ENCODE measurements at places on chromosomes 12 and 14.

DNA sequence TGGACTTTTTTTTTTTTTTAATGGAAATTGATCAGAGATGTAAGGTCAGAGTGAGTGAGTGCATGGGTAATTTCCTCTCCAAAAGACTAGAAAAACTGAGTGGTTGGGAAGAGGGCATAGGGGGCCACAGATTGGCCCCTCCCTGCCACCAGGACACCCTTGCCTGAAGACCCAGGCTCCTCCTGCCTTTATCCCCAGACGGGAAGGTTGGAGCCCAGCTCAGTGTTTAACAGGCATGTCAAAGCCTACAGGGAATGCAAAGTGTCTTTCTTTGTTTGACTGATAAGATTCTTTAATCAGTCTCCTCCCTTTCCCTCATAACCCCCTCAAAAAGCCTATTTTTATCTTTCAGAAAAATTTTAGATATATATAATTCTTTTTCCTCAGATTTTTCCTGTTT, 50.3 kb downstream of the IRAK3 start:
- no peak for DNase-seq
- H3K27ac ChIP-seq: no peak overlapping the region
- H3K36me3 ChIP-seq: no peaks in the 10 kb centered on the region
- H3K4me3 ChIP-seq: no peak overlapping the region
- peaks cover 38% of the 10 kb centered on the region for H3K27me3 ChIP-seq
- H3K4me1 ChIP-seq: no peaks in the 10 kb centered on the region

GRCh38 chr12:27984275-27984674, 11.7 kb upstream of the PTHLH start:
- no peak overlapping the region for H3K4me3 ChIP-seq
- DNase-seq: no peak
- H3K27ac ChIP-seq: no peak overlapping the region
- H3K4me1 ChIP-seq: no peaks in the 10 kb centered on the region

DNA sequence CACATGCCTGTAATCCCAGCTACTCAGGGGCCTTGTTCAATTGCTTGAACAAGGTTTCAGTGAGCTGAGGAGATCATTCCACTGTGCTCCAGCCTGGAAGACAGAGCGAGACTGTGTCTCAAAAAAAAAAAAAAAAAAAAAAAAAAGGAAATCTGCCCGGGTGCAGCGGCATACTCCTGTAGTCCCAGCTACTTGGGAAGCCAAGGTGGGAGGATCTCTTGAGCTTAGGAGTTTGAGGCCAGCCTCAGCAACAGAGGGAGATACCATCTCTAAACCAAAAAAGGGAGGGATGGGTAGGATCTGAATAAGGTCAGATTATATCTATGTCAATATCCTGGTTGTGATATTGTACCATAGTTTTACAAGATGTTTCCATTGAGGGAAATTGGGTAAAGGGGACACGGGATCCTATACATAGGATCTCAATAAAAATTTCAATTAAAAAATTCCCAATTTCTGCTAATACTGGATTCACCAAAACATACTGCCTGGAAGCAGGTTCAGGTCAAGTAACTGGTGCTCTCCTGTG, 76.4 kb downstream of the BORCS5 start:
- no peaks in the 10 kb centered on the region for H3K27me3 ChIP-seq
- H3K4me1 ChIP-seq: peaks cover 58% of the 10 kb centered on the region
- H3K4me3 ChIP-seq: no peak overlapping the region
- no peak overlapping the region for H3K27ac ChIP-seq

DNA sequence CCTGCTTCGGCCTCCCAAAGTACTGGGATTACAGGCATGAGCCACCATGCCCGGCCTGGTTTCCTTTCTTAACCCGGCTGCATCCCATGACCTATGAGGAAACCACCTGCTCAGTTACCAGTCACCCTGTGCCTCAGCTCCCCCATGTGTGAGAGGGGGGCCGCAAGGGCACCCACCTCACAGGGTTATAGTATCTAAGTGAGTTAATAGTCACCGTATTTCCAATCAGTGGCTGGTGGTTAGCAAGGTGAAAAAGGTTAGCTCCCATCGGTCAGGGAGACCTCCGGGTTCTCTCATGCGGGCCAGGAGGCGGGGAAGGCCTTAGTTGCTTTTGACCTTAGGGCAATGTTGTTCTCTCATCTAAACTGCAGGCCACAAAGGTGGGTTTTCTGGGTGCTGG, 6.7 kb downstream of the LRP1 start:
- no peaks in the 10 kb centered on the region for H3K27me3 ChIP-seq
- H3K27ac ChIP-seq: peak overlapping the region; percentile 42
- H3K36me3 ChIP-seq: peaks cover 21% of the 10 kb centered on the region
- H3K4me1 ChIP-seq: peaks cover 100% of the 10 kb centered on the region

GRCh38 chr14:59677771-59678231, 101.2 kb upstream of the CCDC175 start:
- H3K4me3 ChIP-seq: no peak overlapping the region
- no peaks in the 10 kb centered on the region for H3K27me3 ChIP-seq
- H3K27ac ChIP-seq: no peak overlapping the region
- no peaks in the 10 kb centered on the region for H3K4me1 ChIP-seq
- no peaks in the 10 kb centered on the region for H3K36me3 ChIP-seq

GRCh38 chr12:55068416-55069010, 48.7 kb downstream of the NEUROD4 start:
- H3K27ac ChIP-seq: no peak overlapping the region
- no peak overlapping the region for H3K4me3 ChIP-seq
- peaks cover 3% of the 10 kb centered on the region for H3K27me3 ChIP-seq
- peak; percentile 30 for DNase-seq
- H3K36me3 ChIP-seq: no peaks in the 10 kb centered on the region

DNA sequence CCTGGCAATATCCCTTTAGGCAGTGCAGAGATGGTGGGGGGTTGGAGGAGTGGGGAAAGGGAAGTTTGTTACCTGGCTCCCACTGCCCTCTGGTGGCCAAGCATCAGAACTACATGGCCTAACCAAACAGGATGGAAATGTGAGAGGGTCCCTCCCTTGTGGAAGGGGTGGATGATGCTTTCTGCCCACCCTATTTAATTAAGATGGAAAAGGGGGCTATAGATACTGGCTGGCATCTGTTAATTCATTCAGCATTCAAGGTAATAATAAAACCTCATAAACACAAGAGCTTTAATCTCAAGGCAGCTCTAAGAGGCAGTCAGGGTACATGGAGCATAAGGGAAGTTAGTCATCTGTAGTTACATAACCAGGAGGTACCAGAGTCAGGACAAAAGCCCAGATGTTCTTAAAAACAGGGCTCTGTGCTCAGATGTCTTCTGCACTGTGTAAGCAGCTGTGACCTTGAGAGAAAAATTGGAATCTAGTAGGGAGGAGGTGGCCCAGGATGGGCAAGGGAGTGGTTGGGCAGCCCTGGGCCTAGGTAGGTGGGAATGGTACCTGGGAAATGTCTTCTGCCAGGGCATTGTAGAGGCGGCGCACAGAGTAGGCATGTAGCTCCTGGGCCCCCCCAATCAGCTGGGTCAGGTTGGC, 4.6 kb downstream of the AP1G2 start:
- peaks cover 73% of the 10 kb centered on the region for H3K36me3 ChIP-seq
- H3K27ac ChIP-seq: no peak overlapping the region
- peaks cover 31% of the 10 kb centered on the region for H3K4me1 ChIP-seq
- H3K27me3 ChIP-seq: no peaks in the 10 kb centered on the region
- DNase-seq: peak; percentile 74

- H3K27me3 ChIP-seq: no peaks in the 10 kb centered on the region
- no peak for DNase-seq
- no peak overlapping the region for H3K27ac ChIP-seq
- no peak overlapping the region for H3K4me3 ChIP-seq
- no peaks in the 10 kb centered on the region for H3K4me1 ChIP-seq
These were observed 948.4 kb upstream of the ATXN7L3B start for GRCh38 chr12:73589220-73589619.

GRCh38 chr12:109738209-109738608, 24.6 kb downstream of the FAM222A start:
- H3K4me1 ChIP-seq: peaks cover 96% of the 10 kb centered on the region
- DNase-seq: no peak
- no peaks in the 10 kb centered on the region for H3K27me3 ChIP-seq

- no peak overlapping the region for H3K27ac ChIP-seq
- DNase-seq: no peak
- no peaks in the 10 kb centered on the region for H3K27me3 ChIP-seq
- H3K4me3 ChIP-seq: no peak overlapping the region
- no peaks in the 10 kb centered on the region for H3K36me3 ChIP-seq
These were observed 13.7 kb upstream of the ALX1 start for GRCh38 chr12:85266356-85266755.

DNA sequence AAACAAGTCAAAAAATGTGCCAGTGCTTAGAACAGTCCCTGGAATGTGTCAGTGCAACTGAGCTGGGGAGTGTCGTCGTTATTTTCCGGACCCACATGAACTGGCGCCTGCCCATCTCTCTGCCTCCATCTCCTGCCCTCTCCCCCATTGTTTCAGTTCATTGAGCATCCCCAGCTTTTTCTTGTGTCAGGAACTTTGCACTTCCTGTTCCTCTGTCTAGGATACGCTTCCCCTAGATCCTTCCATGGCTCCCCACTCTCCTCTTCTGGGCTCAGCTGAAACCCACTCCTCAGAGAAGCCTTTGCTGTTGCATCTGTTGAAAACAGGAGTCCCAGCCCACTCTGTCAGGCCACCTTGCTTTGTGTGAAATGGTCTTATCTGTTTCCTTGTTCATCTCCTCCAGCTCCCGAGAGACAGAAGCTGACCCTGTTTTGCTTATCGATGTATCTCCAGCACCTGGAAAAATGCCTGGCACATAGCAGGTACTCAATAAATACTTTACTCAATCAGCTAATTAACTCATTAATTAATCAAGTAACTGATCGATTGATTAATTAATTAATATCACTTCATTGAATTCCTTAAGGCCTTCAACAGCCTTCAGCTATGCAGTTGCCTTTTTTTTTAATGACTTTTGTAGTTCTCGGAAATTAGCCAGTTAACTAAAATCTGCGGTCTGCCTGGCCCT, 2.7 kb upstream of the SCARB1 start:
- H3K36me3 ChIP-seq: no peaks in the 10 kb centered on the region
- no peak overlapping the region for H3K4me3 ChIP-seq
- H3K27me3 ChIP-seq: no peaks in the 10 kb centered on the region
- no peak overlapping the region for H3K27ac ChIP-seq
- H3K4me1 ChIP-seq: peaks cover 76% of the 10 kb centered on the region

DNA sequence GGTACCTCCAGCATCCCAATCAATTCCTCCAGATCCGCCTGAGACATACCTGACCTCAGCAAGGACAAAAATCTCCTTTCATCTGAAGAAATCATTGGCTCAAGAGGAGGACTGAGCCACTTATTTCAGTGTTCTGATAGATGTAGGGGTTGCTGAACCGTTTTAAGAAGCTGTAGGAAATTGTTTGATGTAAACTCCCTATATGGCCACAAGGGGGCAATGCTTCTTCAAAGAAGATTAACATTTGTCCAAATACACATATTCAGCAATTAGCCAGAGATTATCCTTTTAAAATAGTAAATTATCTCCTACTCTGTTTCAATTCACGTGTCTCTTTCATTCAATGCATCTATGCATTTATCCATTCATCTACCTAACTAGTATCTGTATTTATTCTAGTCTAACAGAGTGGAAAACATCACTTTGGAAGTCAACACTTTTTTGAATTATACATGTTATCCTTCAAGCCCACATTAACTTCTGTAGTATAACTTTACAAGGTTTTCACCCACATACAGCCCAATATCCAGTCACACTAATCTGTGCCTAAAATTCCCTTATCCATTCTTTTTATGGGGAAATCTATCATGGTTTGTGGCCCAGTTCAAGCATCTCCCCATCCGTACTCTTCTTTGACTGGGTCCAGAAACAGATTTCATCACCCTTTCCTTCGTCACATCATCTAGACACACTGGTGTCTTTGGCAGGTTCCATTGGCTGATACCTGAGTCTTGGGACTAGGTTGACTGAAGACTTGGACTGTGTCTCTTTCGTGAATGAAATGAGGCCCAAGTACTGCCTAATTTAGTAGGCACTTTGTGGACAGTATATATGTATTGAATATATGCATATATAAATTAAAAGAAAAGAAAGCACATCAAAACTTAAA, 411.0 kb upstream of the OR4E1 start:
- no peaks in the 10 kb centered on the region for H3K4me1 ChIP-seq
- peak; percentile 76 for DNase-seq
- no peak overlapping the region for H3K4me3 ChIP-seq
- H3K36me3 ChIP-seq: no peaks in the 10 kb centered on the region
- no peaks in the 10 kb centered on the region for H3K27me3 ChIP-seq
- H3K27ac ChIP-seq: no peak overlapping the region

- no peaks in the 10 kb centered on the region for H3K27me3 ChIP-seq
- H3K36me3 ChIP-seq: no peaks in the 10 kb centered on the region
- H3K27ac ChIP-seq: no peak overlapping the region
- no peaks in the 10 kb centered on the region for H3K4me1 ChIP-seq
- no peak overlapping the region for H3K4me3 ChIP-seq
These were observed 250.4 kb upstream of the SLC16A7 start for GRCh38 chr12:59345406-59345805.

DNA sequence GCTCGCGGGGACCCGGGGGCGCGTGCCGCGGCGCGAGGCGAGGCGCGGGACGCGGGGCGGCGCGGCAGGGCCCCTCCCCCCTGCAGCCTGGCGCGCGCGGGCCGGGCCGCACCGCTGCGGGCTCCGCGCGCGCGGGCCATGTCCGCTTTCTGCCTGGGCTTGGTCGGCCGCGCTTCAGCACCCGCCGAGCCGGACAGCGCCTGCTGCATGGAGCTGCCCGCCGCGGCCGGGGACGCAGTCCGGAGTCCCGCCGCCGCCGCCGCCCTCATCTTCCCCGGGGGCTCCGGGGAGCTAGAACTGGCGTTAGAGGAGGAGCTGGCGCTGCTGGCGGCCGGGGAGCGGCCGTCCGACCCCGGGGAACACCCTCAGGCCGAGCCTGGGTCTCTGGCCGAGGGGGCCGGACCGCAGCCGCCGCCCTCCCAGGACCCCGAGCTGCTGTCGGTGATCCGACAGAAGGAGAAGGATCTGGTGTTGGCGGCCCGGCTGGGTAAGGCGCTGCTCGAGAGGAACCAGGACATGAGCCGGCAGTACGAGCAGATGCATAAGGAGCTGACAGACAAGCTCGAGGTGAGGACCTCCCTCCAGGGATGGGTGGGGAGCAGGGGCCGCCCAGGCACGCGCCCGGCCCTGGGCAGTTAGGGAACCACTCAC, 820 bp downstream of the BICDL1 start:
- H3K4me1 ChIP-seq: peaks cover 37% of the 10 kb centered on the region
- DNase-seq: peak; percentile 41
- no peaks in the 10 kb centered on the region for H3K36me3 ChIP-seq
- H3K27ac ChIP-seq: no peak overlapping the region
- peak overlapping the region; percentile 72 for H3K4me3 ChIP-seq

- H3K27ac ChIP-seq: no peak overlapping the region
- peaks cover 29% of the 10 kb centered on the region for H3K36me3 ChIP-seq
- DNase-seq: no peak
- H3K4me3 ChIP-seq: no peak overlapping the region
These were observed 71.4 kb downstream of the RIC8B start for GRCh38 chr12:106845902-106846301.

- no peak overlapping the region for H3K27ac ChIP-seq
- peaks cover 12% of the 10 kb centered on the region for H3K36me3 ChIP-seq
- H3K4me3 ChIP-seq: no peak overlapping the region
- no peaks in the 10 kb centered on the region for H3K27me3 ChIP-seq
- H3K4me1 ChIP-seq: peaks cover 16% of the 10 kb centered on the region
- no peak for DNase-seq
These were observed 73.3 kb downstream of the NCOR2 start for GRCh38 chr12:124493809-124494750.
